ENCODE measurements at places on chromosomes 2 and 18.

DNA sequence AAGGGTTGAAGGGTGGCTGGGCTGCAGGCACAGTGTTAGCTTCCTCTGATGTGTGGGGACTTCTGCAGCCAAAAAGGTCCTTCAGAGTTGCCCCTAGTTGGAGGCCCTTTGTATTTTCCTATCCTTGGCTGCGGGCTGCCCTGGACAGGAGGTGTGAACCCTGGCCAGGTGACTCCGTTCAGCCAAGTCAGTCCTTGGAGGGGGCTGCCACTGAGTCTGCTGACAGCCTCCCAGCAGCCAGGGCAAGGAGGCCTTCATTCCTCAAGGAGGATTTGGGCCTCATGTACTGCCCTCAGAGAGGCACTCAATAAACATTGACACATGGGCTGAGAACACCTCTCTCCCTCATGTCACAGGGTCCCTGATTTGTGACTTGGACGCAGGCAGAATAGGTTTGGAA lies 62.4 kb downstream of the MAPK4 start:
- DNase-seq = no peak

DNA sequence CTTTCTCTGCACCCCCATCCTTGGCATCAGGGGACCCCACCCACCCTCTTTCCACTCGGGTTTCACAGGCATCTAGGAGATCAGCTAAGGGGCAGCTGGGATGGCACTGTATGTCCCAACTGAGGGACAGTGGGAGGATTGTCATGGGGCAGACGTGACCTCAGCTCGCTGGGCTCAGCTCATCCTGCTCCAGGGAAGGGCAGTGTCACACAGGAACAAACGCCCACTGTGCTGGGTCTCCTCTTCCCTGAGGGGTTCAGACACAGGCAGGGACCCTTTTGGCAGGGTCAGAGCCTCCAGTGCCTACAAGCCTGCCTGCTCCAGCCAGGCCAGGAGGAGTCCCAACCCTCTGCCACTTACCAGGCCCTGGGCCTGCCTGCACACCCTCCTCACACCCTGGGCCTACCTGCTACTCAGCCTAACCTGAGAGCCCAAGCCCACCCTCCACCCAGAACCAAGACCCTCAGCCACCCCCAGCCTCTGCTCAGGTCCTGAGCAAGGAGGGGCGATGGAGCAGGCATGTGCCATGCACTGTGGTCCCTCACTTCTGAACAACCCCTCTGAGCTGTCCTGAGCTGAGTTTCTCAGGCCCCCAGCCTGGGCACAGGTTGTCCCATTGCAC lies 68.2 kb downstream of the HS1BP3 start:
- DNase-seq = no peak

DNA sequence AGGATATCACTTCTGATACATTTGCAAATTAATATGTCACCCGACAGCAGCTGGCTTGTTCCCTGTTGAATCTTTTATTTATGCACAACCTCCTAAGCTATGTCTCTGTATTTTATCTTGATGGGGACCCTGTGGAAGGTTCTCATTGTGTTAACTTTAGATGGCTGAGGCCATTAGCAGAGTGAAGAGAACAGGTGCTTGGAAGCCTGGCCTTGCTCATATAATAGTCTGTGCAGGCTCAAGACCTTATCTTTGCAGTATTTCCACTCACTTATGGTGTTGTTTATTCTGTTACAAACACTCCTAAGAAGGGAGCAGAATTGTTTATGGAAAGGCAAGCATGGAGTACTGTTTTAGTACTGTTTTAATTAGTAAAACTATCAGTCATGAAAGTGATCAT lies 107.6 kb downstream of the SETBP1 start:
- DNase-seq = no peak

DNA sequence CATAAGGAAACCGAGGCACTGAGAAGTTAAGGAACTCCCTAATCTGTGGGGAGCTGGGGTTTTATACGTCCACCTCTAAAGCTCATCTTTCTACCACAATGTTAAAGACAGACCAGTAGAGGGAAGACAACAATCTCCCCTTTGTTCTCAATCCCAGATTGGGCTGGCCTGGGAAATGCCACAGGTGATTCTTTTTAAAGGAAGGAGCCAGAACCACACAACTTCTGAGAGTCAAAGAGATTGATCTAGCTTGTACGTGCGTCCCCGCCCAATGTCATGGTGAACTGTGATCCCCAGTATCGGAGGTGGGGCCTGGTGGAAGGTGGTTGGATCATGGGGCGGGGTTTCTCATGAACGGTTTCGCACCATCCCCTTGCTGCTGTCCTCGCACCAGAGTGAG lies 81.8 kb upstream of the LCLAT1 start:
- DNase-seq = no peak

- DNase-seq = no peak
These were observed 54.6 kb downstream of the LAMA3 start for GRCh38 chr18:23743733-23744333.

- no peak for DNase-seq
These were observed 401.9 kb downstream of the LRP1B start for GRCh38 chr2:141728886-141729285.

DNA sequence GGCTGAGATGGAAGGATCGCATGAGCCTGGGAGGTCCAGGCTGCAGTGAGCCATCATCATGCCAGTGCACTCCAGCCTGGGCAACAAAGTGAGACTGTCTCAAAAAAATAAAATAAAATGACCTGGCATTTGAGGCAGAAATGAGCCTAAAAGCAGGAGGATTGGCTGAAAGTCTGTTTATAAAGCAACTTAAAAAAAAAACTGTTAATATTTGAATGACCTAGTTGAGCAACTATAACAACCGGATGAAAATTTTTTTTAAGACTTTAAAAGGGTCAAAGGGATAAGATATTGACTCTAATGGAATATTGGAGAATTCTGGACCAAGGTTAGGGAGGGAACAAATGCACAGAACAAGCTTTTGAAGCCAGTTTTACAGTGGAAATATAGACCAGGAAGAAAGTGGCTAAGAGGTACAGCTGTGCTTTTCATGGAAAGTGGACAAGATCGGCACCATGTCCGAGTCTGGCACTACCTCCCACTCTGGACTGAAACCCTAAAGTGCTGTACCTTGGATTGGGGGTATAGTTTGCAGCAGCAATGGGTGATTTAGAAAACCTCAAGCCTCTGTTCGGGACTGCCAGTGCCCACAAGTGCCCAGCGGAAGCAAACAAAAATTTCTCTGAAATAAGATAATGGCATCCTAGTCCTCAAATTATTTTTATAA lies 33.2 kb upstream of the ELAC1 start:
- no peak for DNase-seq

- DNase-seq = no peak
These were observed 12.8 kb upstream of the WIPF1 start for GRCh38 chr2:174610243-174610995.

GRCh38 chr18:7492385-7492784 lies 74.7 kb upstream of the PTPRM start:
- no peak for DNase-seq

DNA sequence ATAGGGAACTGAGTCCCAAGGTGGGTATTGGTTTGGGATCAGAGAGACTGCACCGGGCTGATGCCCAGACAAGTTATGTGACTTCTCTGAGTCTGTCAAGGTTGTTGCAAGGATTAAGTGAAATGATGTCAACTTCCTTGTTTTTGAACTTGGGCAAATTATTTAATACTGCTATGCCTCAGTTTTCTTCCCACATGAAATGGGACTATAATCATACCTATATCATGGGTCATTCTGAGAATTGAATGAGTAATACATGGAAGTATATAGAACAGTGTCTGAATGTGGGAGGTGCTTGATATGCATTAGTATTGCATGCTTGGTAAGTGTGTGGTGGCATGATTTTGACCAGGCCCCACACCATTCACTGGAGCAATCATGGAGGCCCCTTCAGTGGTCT lies 99.0 kb downstream of the PRKCE start:
- no peak for DNase-seq

DNA sequence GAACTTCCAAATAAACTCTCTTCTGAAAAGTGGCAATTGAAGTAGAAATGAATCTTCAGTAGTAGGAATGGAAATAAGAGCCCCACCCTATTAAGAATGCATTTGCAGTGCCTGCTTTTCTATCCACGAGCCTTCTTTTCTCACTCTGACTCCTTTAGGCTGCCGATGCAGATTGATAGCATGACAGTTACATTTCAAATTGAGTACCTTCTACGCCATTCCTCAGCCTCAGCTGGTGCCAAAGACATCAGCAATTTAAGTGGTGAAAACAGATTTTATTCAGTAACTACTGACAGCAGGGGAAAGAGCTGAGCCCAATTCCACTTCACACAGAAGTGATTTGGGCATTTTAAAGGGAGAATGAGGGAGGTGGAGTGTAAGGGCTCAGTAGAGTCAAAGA lies 85.5 kb downstream of the PTH2R start:
- no peak for DNase-seq

- no peak for DNase-seq
These were observed 95.7 kb upstream of the BOD1L2 start for GRCh38 chr18:57051021-57051656.

DNA sequence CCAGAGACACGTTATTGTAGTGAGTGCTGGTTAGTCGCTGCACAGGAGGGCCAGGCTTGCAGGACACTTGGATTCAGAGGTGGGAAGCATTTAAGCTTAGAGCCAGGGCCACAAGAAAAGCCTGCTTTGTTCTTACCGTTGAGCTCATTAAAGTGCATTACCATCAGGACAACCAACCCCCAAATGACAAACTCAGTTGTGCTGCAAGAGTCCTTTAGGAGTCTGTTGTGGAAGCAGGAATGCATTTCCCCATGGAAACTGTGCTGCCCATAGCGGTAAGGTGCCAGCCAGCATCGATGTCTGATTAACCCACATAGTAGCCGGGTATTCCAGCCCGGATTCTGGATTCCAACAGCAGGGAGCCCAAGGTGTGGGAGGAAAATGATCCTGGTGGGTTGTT lies 23.4 kb upstream of the REEP1 start:
- no peak for DNase-seq

- DNase-seq = peak; percentile 57
These were observed 71.7 kb downstream of the IL1R2 start for GRCh38 chr2:102063487-102063911.

DNA sequence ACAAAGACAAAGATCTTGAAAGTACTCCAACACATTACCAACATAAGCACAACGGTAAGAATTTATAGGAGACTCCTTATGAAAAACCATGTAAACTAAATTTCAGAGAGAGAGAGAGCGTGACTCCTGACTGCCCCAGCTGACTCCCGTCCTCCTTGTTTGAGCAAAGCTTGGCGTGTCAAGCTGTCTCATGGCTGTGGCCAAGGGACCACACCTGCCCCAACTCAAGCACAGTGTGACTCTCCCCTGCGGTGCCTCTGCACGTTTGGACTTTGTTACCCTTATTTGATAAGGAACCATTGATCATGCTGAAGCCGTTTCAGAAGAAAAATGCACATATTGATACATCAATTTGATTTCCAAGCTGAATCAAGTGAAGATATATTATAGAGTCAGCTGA lies 124.8 kb downstream of the COL6A3 start:
- no peak for DNase-seq

GRCh38 chr18:14015416-14015815 lies 100.1 kb upstream of the MC2R start:
- no peak for DNase-seq

GRCh38 chr2:218895759-218896500 lies 15.3 kb downstream of the WNT10A start:
- DNase-seq = no peak

DNA sequence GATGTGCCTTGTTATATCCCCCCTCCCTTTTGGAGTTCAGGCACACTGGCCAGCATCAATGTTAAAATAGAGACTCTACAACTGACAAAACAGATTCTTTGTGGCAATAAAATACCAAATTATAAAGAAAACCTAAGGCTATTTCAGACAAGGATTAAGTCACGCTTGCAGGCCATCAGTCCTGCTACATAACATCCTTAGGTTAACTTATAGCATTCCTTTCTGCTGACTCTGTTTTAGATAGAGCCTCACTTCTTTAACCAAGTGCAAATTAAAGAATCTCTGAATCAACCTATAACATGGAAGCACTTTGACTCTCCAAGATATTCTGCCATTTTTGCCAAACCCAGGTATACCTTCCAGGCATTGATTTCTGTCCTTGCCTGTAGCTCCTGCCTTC lies 784.6 kb downstream of the RNF144A start:
- DNase-seq = no peak

- no peak for DNase-seq
These were observed 53.5 kb upstream of the ITGB6 start for GRCh38 chr2:160253440-160254188.

DNA sequence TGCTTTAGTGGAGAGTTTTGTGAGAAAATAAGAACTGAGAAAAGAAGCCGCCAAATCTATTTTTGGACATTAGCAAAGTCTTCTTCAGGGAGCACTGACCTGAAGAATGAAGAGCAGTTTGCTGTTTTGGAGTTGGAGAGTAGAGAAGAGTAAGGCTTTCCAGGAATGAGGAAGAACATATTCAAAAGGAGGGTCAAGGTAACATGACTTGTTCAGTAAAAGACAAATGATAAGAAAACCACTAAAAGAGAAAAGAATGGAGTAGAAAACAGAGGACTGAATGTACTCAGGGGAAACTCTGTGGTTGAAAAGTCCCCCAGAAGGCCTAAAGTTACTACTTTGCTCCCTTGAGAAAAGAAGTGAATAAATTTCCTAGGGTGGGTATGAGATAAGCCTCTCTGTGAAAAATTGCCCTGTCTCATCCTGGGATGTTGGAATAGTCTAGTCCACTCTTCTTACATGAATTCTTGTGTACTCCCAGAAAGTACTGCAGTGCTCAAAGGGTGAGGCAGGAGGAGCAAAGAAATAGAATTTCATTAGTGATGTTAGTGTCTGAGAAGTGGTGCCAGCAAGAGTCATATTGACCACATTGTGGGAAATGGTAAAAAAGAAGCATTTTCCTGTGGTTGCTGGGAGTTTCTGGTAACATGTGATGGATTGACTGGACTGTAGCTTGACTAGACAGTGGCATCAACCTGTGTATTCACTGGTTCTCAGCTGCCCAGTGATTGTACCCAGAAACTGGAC lies 27.8 kb downstream of the MBD5 start:
- no peak for DNase-seq

DNA sequence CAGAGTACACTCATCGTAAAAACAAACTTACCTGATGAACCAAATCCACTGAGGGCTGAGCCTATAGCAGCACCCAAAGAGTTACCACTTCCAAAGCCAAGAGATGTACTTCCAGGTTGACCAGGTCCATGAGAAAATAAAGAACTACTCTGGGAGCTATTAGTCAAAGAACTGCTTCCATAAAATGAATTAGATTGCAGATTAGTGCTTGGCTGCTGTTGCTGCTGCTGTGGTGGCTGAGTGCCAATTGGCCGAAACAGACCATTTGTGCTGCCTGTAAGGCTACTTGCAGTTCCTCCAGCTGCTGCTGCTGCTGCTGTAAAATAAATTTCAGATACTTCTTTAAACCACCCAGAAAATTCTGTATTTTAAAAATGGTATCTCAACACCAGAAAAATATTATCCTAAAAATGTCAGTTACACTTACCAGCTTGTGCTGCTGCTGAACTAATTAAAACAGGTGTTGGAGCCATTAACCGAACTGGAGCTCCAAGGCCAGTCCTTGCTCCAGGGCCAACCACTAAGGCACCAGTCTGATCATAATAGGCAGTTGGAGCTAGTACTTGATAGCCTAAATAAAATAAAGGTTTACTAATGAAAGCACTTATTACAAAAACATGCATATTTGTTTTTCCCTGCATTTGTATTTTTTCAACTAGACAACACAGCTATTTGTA lies 58.1 kb upstream of the SDC1 start:
- DNase-seq = peak; percentile 92
